Muscle of leg (tissue), 16 donors: ENCODE measurements at places on chromosomes 1 and 21.

- no peak overlapping the region for H3K4me3 ChIP-seq
- H3K27me3 ChIP-seq, result no peaks in the 10 kb centered on the region
- peaks cover 3% of the 10 kb centered on the region for H3K4me1 ChIP-seq
- no peak for DNase-seq
Observed at GRCh38 chr1:162502928-162503327, 5.3 kb downstream of the UHMK1 start.

DNA sequence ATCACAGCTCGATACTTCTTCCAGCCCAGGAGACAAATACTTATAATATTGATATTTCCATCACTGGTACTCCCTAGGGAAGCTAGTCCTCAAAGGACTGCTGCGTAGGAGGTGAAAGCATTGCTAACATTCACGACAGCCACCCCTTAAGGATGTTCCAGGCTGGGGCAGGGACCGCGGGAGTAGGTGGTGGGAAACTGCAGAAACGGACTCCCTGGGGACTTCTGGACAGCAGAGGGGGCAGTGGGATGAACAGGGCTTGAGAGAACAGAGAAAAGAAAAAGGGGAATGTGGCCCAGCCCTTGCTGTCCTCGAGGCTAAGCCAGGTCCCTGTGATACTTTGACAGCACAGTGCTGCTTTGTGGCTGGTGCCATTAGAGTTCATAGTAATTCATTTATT lies 108.0 kb downstream of the HMGB4 start:
- no peak overlapping the region for H3K4me3 ChIP-seq
- H3K27me3 ChIP-seq, result no peaks in the 10 kb centered on the region

GRCh38 chr1:48750109-48750508 lies 26.6 kb downstream of the BEND5 start:
- peaks cover 33% of the 10 kb centered on the region for H3K36me3 ChIP-seq
- H3K4me1 ChIP-seq, result no peaks in the 10 kb centered on the region
- H3K4me3 ChIP-seq, result no peak overlapping the region
- DNase-seq, result no peak
- H3K27me3 ChIP-seq, result no peaks in the 10 kb centered on the region

- H3K27ac ChIP-seq, result peak overlapping the region; percentile 80
- H3K4me1 ChIP-seq, result peaks cover 36% of the 10 kb centered on the region
- H3K4me3 ChIP-seq, result no peak overlapping the region
- H3K27me3 ChIP-seq, result no peaks in the 10 kb centered on the region
- H3K36me3 ChIP-seq, result no peaks in the 10 kb centered on the region
Observed at GRCh38 chr1:224503161-224504118, 68.8 kb upstream of the WDR26 start.

- no peaks in the 10 kb centered on the region for H3K4me1 ChIP-seq
- H3K36me3 ChIP-seq, result no peaks in the 10 kb centered on the region
- H3K27me3 ChIP-seq, result no peaks in the 10 kb centered on the region
- H3K27ac ChIP-seq, result no peak overlapping the region
Observed at GRCh38 chr1:197733324-197733723, 42.0 kb downstream of the DENND1B start.

DNA sequence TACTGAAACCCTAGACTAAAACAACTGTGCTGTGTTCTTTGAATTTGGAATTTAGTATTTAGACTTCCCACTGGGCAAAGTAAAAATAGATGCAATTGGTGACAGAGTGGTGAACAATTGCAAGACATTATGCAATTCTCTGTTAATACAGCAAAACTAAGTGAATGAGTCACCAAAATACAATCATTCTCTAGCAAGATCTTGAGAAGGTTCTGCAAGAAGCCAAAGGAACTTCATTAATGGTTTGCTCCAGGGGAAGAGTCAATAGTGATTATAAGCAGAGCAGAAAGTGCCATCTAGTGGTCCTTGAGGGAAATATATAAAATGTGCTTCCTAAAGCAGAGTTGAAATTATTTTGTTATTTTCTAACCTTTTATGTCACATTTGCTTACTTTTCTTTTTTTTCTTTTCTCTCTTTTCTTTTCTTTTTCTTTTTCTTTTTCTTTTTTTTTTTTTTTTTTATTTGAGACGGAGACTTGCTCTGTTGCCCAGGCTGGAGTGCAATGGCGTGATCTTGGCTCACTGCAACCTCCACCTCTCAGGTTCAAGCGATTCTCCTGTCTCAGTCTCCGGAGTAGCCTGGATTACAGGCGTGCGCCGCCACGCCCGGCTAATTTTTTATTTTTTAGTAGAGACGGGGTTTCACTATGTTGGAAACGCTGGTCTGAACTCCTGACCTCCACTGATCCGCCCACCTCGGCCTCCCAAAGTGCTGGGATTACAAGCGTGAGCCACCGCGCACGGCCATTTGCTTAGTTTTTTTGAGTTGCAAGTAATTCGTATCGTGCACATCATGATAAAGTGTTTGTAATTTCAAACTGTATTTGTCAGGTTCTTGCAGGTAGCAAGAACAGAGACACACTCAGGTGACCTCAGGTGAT lies 99.2 kb downstream of the CTH start:
- H3K4me1 ChIP-seq, result no peaks in the 10 kb centered on the region
- H3K27me3 ChIP-seq, result no peaks in the 10 kb centered on the region
- H3K36me3 ChIP-seq, result no peaks in the 10 kb centered on the region
- H3K27ac ChIP-seq, result no peak overlapping the region
- no peak overlapping the region for H3K4me3 ChIP-seq
- peak; percentile 85 for DNase-seq

GRCh38 chr21:28444557-28444956 lies 548.1 kb downstream of the LTN1 start:
- H3K36me3 ChIP-seq, result no peaks in the 10 kb centered on the region
- peak; percentile 78 for DNase-seq
- H3K4me3 ChIP-seq, result no peak overlapping the region
- H3K27ac ChIP-seq, result no peak overlapping the region
- H3K4me1 ChIP-seq, result no peaks in the 10 kb centered on the region
